ENCODE measurements at places on chromosomes 6 and 20. TPM values are rescaled to one million over a fixed set of nuclear protein-coding genes. Genes with fewer than 3 reads are reported as not detected.

The CALHM6 gene
- 5.3 TPM for total RNA-seq

The SSR1 gene
- 127 TPM for total RNA-seq

The MUCL3 gene
- total RNA-seq, result not detected

The LZTS3 gene
- 3.5 TPM for total RNA-seq

The ZBTB9 gene
- total RNA-seq, result 13.6 TPM

The FAM217A gene
- total RNA-seq, result not detected

The FOXS1 gene
- total RNA-seq, result not detected

The NOX3 gene
- not detected for total RNA-seq

The C20orf204 gene
- total RNA-seq, result 35.6 TPM

The MATN4 gene
- 3.5 TPM for total RNA-seq

The GCNT2 gene
- total RNA-seq, result 1.8 TPM

The FAM184A gene
- 18.4 TPM for total RNA-seq

The TINAG gene
- total RNA-seq, result not detected

The HLA-C gene
- total RNA-seq, result 974 TPM

The IL17A gene
- 2.8 TPM for total RNA-seq

Data from activated T-cell treated with anti-CD3 and anti-CD28 coated beads, Interleukin-2, amount 50 U/mL, for 72 hours (primary cell).